Activated CD4-positive, alpha-beta T cell treated with anti-CD3 and anti-CD28 coated beads, Interleukin-2, amount 50 U/mL, for 1 hour (primary cell): ENCODE measurements at places on chromosomes 7 and 10.

DNA sequence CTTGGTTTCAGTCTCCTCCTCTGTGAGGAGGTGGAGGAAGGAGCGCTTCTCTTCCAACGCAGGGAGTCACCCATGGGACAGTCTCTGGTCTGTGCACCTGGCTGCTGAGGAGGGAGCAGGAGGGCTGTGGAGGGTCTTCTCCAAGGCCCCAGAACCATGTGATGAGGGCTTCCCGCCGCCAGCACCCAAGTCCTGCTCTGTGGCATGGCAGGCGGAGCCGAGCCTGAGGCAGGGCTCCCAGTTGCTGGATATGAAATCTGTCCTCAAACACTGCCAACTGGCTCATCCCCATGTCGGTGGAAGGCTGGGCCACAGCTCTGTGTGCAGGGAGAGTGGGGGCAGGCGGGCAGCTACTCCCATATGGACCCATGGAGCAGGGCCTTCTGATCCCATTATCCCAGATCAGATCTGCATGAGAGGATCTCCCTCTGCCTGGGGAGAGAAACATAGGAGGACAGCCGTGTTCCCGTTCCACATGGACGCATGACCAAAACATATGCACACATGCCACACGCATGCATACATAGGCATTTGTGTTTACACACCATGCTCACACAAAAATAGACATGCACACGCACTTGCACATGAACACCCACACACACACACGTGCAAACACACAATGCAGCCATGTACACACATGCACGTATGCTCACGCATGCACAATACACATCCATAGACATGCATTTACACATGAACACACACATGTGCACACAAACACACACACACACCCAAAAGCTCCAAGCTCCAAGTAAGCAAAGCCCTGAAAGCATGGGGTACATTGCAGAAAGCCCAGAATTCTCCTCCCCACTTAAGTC lies 38.8 kb upstream of the EN2 start:
- DNase-seq, result no peak

DNA sequence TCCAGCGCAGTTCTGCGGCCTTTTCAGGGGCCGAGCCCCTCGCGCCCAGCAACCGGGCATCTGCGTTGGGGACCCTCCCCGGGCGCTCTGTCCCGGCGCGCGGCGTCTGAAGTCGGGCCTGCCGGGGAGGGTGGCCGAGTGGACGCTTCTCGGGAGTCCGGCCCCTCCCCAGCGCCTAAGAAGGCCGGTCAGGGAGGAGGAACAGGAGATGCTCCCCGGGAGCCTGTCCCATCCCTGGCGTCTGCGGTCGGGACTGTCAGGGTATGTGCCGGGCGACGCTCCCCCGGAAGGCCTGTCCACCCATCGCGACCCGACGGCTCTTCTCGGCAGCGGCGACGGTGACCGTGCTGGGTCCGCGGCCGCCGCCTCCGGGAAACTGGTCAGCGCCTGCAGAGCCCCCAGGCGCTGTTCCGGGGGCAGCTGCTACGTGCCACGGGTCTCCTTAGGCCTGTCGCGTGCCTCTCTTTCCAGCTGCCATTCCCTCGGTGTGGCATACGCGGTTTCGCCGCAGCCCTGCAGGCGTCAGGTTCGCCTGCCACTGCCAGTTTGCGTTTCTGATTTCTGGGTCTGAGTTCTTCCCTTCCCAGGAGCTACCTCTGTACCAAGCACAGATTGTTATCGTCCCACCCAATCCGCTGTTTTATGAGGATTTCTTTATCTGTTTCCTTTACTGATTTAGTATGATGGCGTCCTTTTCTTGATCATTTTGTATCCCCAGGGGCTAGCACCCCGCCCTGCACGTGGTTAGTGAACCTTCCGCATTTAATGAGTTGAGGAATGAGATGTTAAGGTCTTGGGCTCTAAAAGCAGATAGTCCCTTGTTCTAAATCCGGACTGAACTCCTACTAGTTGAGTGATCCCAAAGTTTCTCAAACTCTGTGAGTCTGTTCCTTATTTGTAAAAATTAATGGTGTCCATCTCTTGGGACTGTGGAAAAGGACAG lies 782 bp downstream of the IFIT5 start:
- DNase-seq, result peak; percentile 44

GRCh38 chr7:39851466-39852045 lies 98.5 kb upstream of the CDK13 start:
- DNase-seq, result no peak

DNA sequence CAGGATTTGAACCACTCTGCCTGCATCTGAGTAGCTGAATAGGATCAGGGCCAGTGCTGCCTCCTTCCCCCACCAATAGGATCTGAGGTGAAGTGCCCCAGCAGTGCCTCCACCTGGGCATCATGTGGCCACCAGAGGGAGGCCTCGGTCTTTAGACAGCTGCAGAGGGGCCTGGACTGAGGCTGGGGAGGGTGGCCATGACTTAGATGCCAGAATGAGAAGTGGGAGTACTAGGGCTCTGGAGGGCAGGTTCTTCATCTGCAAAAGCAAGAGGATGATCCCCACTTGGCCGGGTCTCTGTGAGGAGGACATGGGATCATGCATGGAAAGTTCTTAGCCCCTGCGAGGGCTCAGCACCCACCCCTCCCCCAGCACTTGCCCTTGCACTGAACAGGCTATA lies 56.9 kb downstream of the NEUROG3 start:
- DNase-seq, result peak; percentile 19

DNA sequence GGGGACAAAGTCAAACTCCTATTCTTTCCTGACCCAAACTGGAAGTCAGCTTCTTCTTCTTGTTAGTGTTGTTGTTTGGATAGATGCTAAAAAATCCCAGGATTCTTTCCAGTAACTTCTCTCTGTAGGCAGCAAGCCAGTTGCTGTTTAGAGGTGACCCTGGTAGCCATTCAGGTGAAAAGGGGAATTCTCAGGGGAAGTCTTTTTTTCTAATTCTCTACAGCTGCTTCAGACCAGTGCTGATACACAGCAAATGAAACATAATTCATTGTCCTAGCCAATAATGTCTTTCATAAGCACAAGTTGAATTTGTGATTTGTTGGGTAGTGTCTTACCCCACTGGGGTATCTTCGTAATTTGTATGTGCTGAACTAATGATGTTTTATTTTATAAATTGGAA lies 357.3 kb downstream of the BBS9 start:
- DNase-seq, result no peak

DNA sequence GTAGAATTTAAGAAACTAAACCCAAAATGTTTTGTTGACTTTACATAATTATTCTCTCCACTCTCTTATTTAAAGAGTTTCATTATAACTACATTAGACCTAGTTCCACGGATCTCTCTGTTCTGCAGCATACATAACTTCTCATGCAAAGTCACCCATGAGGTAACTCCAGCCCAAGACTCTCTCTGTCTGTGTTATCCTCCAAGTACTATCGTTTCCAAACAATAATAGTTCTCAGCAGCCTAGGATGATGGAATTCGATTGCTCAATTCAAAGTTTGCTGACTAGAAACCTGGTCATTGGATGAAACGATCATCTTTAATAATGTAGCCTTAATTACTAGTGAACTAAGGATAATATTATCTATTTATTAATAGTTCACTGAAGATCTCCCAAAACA lies 203.1 kb upstream of the PTN start:
- no peak for DNase-seq

DNA sequence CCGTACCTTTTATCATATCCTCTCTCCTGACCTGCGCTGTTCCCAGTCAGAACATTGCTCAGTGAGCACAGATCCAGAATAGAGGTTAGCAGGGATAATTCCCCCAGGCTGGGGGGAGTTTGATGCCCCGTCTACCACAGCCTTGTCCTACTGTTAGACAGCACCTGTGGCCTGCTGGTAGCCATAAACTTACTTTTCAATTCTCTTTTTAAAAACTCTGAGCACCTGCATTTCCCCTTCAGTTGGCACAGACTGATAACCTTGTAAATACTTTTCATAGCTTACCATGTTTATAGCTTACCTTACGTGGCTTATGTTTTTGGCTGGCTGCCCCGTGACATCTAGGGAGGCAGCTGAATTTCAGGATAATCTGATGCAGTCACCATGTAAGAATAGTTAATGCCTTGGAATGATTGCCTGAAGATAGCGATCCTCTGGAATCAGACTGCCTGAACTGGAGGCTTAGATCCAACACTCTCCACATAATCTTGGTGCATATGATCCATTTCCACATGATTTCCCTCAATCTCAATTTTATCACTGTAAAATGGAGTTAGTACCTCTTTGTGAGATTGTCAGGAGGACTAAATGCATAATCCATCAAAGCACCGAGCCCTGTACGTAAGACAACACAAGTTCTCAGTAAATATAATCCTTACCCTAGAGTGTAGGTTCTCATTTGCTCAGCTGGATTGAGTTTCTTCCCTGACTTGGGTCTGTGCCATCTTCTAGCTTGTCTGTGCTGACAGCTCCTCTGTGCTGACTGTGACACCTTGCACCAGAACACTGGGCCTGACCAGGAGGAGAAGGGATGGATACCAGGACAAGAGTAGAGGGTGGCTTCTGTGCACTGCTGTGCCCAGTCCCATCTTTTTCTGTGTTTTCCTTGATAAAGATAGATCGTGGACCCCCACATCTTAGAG lies 111.7 kb upstream of the GJD4 start:
- no peak for DNase-seq
